HL-60 (cell line): ENCODE measurements at places on chromosomes 16 and 17.

DNA sequence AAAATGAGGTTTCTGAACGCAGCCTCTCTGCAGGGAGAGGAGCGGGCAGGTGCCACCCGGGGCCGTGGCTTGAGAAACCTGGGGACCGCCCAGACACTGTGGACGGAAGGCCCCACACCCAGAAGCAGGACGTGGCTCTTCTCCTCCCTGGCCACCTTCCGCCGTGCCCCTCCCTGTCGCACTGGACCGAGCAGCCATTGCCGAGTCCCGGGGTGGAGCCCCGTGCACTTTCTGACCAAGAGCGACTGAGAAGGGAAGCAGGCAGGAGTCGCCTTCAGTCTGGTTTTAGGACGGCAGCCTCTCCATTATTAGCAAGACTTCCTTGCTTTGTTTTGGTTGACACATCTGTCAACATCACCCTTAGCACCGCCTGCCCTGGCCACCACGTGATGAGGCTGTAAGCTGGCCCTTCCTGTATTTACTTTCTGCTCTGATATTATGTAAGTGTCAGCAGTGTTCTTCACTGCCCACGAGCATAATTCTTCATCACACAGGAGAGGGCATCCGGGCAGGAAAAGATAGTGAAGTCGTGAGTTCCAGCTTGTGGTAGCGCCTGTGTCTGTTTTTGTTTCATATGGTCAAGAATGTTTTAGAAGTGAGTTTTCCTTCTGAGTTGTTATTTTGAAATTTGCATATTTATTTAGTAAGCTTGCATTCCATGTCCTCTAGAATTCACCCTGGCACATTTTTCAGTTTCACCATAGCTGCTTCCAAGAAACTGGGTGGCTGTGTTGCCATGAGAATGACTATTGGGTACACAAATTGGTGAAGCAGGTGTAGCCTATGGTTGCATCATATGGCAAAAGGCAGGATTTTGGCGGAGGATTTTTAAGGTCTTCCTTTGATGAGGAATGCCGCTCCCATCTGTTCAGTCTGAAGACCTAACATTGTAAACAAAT, 1.0 kb downstream of the HERPUD1 start:
- peak; percentile 74 for DNase-seq

DNA sequence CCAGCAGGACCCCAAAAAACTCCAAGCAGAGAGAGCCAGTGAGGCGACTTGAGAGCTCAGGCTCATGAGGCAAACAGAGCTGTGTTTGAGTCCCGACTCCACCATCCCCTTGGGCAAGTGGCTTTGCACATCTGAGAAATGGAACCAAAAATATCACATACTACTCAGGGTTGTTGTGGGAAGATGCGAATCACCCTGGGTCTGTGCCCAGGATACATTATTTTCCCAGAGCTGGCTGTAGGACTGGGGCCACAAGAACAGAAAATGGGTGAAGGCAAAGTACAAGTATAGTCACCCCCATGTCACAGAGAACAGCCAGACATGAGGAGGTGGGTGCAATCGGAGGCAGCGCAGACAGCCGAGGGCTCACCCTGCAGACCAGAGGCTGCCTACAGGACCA, 127.3 kb downstream of the GAS7 start:
- DNase-seq: no peak

DNA sequence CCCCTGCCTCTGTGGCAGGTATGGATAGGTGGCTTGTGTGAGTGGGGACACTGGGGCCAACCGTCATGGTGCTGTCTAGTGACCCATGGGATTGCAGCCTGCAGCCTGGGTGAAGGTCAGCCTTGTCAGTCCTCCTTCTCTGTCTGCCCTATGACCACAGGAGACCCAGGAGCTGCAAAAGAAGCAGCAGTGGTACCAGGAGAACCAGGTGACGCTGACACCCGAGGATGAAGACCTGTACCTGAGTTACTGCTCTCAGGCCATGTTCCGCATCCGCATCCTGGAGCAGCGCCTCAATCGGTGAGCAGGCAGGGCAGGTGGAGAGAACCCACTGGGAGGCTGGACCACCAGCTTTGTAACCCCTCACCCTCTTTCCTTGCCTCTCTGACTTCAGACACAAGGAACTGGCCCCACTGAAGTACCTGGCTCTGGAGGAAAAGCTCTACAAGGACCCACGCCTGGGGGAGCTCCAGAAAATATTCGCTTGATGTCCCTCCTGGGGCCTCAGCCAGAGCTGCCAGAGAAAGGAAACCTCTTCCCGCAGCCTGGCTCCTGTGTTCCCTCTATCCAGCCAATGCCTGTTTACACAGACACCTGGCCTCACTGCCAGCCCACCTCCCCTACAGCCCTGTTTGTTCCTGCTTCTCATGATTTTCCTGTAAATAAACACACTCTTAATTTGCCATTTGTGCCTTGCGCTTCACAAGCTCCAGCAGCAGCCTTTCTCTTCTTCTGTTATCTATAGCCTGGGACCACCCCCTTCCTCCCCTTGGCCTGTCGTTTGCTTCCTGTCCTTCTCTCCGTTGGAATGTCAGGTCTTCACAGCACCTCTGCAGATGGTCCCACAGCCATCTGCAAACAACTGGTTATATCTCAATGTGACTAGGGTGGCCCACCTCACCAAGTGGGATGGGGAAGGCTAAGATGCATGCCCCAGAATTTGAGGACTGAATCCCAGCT, 4.5 kb upstream of the KATNB1 start:
- DNase-seq: no peak

DNA sequence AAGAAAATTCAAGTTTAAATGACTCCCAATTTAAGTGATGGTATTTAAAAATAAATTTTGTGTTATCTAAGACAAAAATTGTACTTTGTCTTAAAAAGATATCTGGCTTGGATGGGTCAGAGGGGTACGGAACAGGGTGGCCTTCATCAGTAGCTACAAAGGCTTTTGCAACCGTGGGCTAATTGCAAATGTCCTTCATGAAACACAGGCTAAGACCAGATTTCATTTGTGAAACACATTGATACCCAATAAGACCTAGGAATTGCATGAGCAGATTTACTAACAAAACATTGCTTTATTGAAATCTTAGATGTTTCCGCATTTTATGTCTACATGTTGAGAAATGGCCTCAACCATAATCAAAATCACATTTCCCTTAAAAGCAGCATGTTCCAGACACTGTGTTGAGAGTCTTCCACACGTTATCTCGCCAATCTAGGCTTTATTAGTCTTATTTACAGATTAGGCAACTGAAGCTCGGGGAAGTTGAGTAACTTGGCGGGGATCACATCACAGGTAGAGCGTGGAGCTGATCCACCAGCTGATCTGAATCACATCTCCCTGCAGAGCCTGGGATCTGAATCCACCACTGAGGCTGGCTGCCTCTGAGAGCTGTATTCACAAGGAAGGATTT, 21.8 kb downstream of the FBXO39 start:
- DNase-seq: no peak

- no peak for DNase-seq
Observed at GRCh38 chr16:49150341-49150740, 131.3 kb downstream of the CBLN1 start.
